ENCODE measurements at places on chromosomes 3 and 15.

GRCh38 chr3:115401851-115402501 lies 221.3 kb upstream of the GAP43 start:
- no peak for DNase-seq

DNA sequence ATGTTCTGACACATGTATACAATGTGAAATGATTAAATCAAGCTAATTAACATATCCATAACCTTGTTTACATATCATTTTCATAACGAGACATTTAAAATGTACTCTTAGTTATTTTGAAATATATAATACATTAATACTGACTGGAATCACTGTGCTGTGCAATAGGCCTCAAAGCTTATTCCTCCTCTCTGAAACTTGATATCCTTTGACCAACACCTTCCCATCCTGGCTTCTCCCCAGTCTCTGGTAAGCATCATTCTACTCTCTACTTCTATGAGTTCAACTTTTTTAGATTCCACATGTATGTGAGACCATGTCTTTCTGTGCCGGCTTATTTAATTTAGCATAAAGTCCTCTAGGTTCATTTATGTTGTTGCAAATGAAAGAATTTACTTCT lies 47.1 kb upstream of the IL20RB start:
- DNase-seq: no peak

GRCh38 chr15:40493089-40493840 lies 22.5 kb downstream of the CHST14 start:
- DNase-seq: no peak

DNA sequence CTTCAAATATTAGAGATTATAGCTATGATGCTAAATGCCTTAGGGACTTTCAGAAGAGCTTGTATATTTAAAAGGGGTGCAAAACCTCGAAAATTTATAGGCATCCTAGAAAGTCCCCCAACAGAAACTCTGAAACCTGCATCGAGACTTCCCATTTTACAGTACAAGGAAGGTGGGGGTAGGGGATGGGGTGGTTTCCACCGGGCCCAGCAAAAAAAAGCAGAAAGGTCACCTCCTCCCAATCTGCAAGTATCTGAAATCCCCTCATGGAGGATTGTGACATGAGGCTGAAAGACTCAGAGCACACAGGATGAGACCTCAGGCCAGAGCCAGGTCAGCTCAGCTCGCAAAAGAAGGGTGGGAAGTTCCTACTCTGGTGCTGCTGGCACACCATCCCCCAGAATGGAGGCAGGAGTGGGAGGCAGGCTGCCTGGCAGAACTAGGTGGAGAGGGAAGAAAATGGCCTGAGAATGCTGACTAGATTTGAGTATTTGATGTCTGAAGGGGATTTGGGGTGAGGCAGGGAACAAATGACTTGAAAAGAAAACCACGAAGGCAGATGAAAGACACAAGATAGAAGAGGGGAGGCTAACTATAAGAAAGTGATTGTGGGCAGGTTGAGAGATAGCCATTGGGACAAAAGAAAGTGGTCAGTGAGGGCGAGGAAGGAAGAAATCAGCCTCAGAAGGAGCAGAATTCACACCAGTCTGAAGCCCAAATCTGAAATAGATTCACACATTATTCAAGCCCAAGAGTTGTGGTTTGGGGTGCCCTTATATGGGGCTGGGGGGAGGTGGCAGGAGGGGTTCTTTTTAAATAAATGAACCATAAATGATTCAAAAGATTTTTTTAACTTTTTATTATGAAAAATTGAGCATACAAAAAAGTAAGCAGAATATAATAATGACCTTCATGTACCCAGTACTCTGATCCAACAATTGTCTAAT lies 22.5 kb upstream of the TSC22D2 start:
- DNase-seq: no peak

- DNase-seq: no peak
These were observed 329.7 kb downstream of the RORA start for GRCh38 chr15:60899322-60899966.
